ENCODE measurements at places on chromosomes 1 and 21.

GRCh38 chr1:115084902-115085511, 4.3 kb downstream of the TSPAN2 start:
- peak; percentile 26 for DNase-seq

GRCh38 chr1:114437812-114438211, 73.2 kb downstream of the TRIM33 start:
- DNase-seq: no peak

DNA sequence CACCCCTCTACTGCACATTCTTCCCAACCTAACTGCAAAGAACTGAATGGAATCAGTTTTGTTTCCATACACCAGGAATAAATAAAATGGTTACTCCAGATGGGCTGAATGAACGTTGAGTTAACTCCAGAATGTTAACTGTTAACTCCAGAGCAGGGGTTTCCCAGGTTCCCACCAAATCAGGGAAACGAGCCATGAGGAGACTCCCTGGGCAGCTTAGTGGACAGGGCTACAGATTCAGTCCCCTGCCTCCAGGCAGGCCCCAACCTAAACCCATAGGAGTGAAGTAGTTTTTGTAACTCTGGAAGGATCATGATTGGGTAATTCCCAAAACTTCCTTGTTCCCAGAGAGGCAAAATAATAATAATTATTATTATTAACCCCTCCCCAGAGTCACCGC, 14.1 kb downstream of the VSIG8 start:
- no peak for DNase-seq

DNA sequence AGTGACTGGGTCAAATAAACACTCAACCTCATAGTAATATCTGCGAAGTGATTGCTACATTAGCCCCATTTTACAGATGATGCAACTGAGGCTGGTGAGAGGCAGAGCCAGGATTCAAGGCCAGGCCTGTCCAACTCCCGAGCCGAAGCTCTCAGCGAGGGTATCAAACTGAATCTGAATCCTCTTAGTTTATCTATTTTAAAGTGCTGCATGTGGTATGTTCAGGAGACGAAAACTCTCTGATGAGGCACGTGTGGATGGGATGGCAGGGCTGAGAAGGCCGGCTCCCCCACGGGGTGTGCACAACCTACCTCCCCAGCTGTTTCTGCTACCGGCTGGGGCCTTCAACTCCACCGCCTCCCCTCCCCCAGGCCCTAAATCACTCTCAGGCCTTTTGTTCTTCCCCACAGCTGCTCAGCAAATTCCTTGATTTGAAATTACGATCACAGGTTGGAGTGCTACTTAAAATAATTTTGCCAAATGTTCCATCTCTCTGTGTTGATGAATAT, 171.8 kb downstream of the TOMM20 start:
- DNase-seq: no peak

- no peak for DNase-seq
These were observed 24.8 kb upstream of the KCNE1 start for GRCh38 chr21:34536820-34537219.

- DNase-seq: no peak
These were observed 41.5 kb downstream of the TAS1R2 start for GRCh38 chr1:18817795-18818435.

DNA sequence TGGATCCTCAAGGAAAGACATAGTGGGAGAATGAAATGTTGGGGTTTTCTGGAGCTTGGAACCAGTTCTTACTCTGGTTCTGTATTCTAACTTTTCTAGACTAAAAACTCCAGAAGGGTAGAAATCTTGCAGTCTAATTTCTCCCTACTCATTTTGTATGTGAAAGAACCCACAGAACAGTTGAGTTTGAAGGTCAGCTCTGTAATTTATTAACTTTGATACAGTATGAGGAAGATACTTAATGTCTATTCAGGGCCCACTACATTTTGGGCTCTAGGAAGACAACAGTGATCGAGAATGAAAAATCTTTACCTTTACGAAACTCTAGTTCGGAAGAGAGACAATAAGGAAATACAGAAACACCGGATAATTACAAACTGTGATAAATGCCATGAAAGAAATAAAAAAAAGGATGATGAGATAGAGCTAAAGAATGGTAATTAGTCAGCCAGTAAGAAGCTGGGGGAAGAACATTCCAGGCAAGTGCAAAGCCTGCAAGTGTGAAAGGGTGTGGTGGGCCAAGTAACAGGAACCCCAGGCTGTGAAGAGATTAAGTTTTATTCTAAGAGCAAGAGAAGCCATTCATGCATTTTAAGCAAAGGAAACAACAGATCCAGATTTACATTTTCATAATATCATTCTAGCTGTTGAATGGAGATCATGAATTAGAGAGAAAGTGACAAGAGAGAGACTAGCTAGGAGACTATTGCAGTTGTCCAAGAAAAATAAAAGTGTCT, 159.9 kb upstream of the HMCN1 start:
- no peak for DNase-seq

GRCh38 chr1:92126088-92126487, 45.9 kb downstream of the BTBD8 start:
- no peak for DNase-seq

Measured in kidney capillary endothelial cell (primary cell).